ENCODE measurements at places on chromosomes 6 and 20.

DNA sequence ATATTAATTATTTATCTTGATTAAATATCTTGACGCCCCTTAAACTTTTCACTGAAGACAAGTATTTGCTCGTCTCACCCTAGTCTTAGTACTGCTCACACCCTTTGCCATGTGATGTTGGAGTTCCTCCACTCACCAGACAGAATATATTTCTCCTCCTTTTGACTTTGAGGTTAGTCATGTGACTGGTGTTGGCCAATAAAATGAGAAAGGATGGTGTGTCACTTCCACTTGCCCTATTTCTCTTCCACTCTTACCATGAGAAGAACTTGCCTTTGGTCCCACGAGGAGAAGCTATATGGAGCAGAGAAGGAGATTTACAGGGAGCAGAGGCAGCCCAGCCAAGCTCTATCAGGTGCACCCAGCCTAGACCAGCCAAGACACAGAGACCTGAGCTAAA, 64.9 kb upstream of the TAB2 start:
- no peak for DNase-seq

GRCh38 chr20:2417213-2417541, 36.5 kb downstream of the TGM6 start:
- DNase-seq, result no peak

DNA sequence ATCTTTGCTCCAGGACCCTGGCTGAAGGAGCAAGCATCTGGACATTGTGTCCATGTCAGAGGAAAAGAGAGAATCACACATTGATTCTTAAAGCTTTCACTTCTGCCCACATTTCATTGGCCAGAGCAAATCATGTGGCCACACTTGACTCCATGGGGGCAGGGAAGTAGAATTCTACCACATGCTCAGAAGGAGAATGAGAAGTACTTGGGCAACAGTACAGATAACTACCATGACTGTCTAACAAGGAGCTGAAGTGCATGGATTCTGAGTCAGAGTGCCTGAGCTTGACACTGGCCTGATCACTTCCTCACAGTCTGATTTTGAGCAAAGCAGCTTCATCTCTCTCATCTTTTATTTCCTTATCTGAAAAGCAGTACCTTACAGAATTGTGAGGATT, 38.6 kb downstream of the GHRH start:
- no peak for DNase-seq

- no peak for DNase-seq
Measured at GRCh38 chr6:11315743-11316437, 83.4 kb upstream of the NEDD9 start.

GRCh38 chr6:73644941-73645591, 8.7 kb downstream of the SLC17A5 start:
- no peak for DNase-seq

DNA sequence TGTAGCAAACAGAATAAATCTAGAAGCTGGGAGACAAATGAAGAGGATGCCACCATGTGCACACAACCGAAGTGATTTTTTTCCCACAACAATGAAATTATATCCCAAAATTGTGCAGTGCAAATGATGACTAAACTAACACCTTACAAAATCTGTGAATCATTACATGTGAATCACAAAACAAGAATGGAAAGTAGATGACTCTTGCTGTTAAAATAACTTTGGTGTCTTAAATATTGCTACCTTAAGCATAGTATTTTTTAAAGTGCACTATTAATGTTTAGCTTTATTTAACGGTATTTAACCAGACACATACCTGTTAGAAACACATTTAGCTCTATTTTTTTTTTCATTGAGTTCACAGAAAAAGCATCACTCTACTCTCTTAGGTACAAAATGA, 190.8 kb downstream of the TBC1D32 start:
- DNase-seq, result no peak

- DNase-seq, result no peak
Measured at GRCh38 chr6:103280417-103280816, 1579.3 kb downstream of the HACE1 start.

DNA sequence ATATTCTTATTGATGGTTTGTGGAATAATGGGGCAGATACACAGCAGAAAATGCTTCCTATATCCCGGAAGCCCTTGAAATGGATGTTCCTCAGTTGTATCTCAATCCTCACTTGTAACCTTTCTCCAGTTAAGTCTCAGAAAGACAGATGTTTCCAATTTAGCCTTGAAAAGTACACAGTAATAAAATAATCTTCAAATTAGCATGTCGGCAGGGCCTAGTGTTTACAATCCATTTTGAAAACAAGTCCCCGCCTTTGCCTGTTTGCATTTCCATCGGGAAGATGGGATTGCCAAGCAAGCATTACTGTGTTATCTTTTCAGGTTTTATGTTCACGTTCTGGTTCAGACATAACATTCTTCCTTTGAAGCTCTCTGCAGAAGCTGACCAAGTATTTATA, 41.5 kb downstream of the SNRNP48 start:
- no peak for DNase-seq

DNA sequence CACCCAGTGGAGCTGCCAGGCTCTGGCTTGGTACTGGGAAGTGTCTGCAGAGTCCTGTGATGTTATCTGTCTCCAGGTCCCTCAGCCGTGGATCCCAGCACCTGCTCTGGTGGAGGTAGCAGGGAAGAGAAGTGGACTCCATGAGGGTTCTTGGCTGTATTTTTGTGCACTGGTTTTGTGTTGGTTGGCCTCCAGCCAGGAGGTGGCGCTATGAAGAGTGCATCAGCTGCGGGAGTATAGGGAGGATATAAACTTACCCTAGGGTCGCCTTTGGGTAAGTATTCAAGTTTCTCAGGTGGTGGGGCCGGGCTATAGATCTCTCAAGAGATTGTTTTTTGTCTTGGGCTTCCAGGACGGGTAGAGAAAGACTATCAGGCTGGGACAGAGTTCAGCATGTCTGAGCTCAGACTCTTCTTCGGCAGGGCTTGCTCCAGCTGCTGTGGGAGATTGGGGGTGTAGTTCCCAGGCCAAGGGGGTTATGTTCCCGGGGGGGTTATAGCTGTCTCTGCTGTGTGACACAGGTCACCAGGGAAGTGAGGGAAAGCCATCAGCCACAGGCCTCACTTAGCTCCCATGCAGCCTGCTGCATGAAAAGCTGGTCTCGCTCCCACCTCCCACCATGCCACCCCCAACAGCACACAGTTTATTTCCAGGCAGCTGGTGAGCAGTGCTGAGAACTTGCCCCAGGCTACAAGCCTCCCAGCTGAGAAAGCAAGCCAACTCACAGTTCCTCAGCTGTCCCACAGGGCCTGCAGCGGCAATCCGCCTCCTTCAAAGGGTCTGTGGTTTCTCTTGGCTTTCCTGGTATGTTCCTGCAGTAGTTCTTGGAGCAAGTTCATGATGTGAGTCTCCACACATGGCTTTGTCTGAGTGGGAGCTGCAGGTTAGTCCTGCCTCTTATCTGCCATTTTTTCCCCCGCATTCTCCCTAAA, 115.7 kb downstream of the AIG1 start:
- no peak for DNase-seq

DNA sequence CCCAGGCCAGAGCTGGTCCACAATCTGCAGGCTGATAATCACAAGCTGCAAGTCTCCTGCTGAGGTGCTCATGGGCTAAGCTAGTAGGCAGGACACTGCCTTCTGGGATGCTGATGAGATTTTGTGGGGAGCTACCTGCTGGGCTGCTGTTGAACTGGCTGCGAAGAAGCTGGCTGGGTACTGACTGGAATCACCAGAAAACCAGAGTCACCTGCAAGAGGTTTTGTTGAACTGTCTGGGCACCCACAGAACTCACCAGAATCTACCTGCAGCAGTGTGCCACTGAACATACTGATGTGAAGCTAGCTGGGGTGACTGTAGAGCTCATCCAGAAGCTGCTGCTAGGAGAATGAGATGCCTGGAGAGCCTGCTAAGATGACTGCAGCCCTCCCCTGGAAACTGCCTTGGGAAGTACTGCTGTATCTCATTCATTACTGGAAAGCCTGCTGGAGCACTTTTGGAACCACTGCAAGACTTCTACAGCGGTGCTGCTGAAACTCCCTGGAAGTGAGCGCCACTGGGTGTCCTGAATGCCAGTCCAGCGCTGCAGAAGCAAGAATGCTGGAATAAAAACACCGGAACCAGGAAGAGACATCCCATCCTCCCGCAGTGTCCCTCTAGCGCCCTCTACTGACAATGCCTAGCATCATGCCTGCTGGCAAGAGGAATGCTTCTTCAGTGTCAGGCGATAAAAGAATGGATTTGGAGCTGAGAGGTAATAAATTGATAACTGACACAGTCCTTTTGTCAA, 64.9 kb upstream of the ARHGAP18 start:
- peak; percentile 72 for DNase-seq

DNA sequence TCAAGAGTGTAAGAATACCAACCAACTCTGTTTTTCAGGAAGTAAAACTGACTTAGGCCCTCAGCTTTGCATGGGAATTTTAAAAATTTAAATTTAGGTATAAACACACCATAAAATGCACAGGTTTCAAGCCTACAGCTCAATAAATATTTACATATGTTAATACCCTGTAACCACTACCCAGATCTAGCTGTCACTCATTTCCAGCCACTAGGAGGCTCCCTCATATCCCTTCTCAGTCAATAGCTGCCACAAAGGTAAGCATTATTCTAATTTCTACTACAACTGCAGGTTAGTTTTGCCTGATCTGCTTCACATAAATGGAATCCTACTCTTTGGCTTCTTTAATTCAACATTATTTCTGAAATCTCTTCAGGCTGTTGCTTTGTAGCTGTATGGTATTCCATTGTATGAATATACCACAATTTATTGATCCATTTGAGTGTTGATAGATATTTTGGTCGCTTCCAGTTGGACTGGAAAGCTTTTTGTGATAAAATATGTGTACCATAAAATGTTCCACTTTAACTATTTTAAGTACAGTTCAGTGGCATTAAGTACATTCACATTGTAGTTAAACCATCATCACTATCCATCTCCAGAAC, 32.5 kb upstream of the MEI4 start:
- DNase-seq, result peak; percentile 45

DNA sequence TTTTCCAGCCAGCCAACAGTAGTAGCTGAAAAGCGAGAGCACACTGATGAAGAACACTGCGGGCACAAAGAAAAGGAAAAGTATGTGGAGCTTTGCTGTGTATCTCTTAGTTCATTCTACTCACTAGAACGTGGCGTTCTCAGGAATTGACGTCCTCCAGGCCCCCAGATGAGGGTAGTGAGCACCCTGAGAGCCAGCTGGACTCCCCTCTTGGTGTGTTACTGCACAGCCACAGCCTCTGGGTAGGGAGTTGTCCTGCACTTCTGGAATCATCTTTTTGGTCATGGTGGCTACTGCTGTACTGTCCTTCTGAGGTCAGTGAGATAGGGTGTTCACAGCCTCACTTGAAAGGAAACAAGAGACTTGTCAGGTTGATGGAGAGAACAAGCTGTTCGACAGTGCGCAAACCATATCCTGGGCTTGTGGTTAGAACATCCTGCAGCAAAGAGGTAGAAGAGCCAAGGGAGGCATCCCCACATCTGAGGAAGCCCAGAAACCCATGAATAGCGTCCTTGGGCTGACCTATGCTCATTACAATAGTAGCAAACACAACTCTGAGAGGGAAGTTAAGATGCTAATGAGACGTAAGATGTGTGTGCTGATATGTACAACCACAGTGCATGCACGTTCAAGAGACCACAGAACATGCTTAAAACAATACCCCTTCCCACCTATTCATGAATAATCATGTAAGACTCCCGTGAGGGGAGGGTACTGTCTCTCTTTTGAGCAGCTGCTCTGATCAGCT, 14.6 kb upstream of the HLA-F start:
- DNase-seq, result no peak

- no peak for DNase-seq
Measured at GRCh38 chr20:52683761-52684160, 288.4 kb upstream of the TSHZ2 start.

DNA sequence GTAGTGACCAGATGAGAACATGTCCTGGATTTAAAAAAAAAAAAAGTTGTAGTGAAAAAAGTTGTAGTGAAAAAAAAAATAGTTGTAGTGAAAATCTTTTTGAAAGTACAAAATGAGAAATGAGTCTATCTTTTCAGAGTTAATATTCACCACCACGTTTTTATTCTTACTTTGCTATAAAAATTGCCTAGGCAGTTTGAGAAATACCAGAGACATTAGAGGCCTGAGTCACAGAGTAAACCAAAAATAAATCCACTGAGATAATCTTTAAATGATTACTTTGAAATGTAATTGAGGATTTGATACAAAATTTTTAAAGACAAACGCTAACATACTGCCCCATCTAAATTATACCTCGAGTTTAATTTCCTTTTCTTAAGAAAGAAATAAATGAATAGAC, 101.2 kb upstream of the TIAM2 start:
- no peak for DNase-seq

- DNase-seq, result no peak
Measured at GRCh38 chr20:44073675-44074071, 113.3 kb downstream of the JPH2 start.

DNA sequence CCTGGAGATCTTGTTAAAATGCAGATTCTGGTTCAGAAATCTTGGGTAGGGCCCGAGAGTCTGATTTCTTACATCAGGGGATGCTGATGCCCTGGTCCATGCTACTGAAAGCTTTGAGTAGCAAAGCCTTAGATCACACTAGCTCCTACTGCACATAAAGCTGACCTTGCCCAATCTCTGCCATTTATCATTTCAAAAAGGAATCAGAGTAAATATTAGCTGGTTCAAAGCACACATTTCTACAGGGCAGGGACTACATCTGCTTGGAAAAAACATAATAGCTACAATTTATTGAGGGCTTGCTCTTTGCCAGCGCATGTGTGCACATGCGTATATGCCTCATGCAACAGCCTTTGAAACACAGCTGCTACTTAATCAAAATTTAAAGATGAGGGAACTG, 440.4 kb upstream of the ARID1B start:
- DNase-seq, result no peak

DNA sequence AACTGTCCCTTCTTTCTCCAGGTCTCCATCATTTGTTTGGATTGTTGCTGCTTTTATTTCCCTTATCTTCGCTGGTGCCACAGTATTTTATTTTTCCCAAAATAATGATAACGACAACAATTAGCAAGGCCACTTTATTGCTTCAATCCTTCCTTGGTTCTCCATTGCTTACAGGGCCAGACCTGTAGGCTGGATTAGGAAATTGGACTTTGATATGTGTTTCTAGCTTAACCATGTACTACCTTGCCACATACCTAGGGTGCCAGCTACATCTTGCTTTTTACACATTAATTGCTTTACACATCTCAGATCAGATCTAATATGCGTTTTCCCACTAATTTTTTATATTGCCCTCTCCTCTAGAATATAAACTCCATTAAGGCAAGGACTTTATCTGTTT, 195.4 kb downstream of the HIVEP2 start:
- no peak for DNase-seq

- DNase-seq, result no peak
Measured at GRCh38 chr6:36119209-36119608, 11.1 kb upstream of the MAPK13 start.

All from head of caudate nucleus (tissue), 42 donors.